CD8-positive, alpha-beta memory T cell (primary cell): ENCODE measurements at places on chromosomes 5 and 9.

- no peak for DNase-seq
These were observed 77.0 kb upstream of the ADAMTS19 start for GRCh38 chr5:129382921-129383672.

DNA sequence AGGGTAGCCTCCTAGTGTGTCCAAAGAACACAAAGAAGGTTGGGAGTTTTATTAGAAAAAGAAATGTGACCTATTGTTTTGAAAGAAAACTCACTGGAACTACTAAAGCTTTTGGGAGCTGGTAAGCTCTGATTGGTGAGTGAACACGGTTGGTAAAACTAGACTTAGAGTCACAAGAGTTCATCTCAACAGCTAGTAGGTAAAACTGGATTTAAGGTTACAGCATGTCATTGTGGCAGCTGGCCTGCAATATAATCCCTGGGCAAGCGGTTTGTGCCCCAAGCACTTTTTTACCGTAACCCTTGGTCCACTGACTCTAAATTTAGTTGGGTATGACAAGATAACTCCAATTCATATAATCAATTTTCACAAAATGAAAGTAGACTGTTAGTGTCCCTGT is 47.4 kb downstream of the UBAP2 start:
- DNase-seq = no peak

DNA sequence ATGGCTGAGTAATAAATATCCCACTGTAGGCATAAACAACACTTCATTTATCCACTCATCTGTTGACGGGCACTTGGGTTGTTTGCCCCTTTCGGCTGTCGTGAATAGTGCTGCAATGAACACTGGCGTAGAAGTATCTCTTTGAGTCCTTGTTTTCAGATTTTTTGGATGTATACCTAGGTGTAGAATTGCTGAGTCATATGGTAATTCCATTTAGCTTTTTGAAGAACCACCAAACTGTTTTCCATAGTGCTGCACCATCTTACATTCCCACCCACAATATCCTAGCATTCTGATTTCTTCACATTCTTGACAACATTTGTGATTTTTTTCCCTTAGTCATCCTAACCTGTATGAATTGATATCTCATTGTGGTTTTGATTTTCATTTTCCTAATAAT is 109.0 kb downstream of the NXNL2 start:
- DNase-seq = no peak

DNA sequence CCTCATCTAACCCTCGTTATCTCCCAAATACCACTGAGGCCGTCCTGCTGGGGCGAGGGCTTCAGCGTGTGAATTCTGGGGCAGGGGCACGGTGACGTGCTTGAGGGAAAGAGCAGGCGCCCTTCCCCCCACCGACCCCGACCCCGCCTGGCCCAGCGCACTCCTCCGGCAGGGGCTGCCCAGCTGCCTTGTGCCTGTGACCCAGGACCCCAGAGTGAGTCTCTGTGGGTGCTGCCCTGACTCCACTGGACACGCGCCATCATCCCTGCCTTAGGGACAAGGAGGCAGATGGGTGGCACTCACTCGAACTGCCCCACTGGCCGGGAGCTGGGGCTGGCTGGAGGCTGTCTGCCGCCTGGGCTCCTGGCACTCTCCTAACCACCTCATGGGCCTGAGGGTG is 136.2 kb upstream of the LPCAT1 start:
- DNase-seq = no peak

DNA sequence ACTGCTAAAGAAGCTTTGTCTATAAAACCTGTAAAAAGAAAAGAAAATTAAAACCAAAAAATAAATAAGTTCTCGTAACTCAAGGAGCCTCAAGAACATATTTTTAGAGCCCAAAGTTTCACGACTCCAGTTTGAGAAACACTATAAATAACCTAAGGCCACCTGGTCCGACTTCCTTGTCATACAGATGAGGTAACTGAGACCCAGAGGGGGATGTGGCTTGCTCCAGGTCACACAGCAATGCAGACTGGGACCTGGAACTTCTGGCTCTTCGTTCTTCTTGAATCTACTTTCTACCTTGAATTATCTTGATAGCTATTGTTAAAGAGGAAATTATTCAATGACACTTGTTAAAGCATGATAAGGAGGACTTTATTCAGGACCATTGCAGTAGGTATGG is 514.8 kb downstream of the CDK5RAP2 start:
- no peak for DNase-seq

DNA sequence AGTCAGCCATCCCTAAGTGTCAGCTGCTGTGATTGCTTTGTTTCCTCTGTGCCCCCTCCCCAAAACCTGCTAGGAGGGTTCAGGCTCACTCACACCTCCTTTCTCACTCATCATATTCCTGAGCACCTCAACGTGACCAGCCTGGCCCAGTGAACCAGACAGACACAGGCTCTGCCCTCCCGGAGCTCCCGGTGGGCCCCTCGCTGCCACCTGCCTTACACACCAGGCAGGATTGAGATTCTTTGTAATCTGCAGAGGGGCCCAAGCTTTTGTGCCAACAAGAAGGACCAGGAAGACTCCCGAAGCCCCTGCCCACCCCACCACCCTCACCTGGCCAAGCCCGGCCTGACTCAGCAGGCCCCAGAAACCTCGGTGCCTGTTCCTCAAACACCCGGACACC is 87.8 kb downstream of the NTNG2 start:
- no peak for DNase-seq

DNA sequence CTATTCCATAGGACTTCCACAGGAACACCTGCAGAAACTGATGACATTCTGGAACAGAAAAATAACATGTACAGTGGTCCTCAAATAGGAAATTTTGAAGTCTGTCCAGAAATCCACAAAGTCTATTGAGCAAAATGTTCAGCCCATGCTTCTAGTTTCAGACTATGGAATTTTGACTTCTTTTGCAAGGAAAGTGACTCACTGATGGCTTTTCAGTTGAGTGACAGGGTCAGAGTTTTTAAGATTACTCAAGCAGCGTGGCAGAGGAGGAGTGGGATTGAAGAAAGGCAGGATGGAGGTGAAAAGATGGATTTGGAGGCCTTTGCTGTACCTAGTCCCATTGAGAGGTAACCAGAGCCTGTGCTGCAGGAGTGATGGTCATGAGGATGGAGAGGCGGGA is 151.5 kb downstream of the GOLPH3 start:
- DNase-seq = no peak

DNA sequence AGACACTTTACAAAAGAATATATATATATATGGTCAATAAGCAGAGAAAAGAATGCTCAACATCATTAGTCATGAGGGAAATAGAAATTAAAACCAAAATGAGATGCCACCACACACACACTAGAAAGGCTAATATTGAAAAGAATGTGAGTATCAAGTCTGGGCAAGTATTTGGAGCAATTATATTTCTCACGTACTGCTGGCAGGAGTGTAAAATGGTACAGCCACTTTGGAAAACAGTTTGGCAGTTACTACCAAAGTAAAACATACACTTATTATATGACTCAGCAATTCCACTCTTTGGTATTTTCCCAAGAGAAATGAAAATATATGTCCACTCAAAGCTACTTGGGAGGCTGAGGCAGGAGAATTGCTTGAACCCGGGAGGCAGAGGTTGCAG is 29.8 kb downstream of the NEUROG1 start:
- DNase-seq = no peak

GRCh38 chr9:93127395-93127911 is 6.6 kb downstream of the NINJ1 start:
- DNase-seq = no peak

DNA sequence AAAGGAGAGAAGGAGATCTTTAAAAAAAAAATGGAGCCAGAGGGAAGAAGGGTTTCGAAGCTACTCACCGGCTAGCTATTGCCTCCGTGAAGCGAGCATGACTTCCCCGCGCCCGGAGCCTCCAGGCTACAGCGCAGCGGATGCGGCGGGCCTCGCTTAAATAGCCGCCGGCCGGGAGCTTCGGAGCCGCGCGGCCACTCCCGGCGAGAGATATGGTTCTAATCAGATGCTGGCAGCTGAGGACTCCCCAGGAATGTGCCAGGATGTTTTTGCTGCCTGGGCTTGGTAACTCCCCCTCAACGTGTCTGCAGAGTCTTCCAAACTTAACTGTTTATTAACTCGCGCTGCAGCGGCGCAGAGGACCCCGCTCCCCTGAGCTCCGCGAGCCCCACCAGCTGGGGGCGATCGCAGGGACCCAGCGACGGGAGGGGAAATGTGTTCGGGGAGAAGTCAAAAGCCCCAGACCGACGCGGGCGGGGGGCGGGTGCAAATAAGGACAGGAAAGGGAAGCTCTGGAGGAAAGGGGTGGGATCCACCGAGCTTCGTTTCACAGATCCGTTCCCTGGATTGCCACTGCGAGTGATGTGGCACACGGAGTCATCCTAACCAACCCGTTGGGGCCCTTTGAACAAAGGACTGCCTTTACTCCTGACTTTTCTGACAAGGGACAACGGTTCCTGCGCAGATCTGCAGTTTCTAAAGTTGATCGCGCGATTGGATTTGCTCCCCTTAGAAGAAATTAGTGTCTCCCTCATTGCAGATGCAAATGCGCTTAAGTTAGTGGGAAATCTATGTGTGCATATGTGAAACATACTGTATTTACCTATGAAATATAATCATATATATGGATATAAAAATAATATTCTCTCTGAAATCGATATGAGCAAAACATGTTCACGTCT is at the start of gene DAB2:
Gene DAB2 (minus strand): TSS at position 245 of the 902 bp plus-strand sequence. CDS start 30,660 bp downstream, outside the sequence.
- peak; percentile 37 for DNase-seq

DNA sequence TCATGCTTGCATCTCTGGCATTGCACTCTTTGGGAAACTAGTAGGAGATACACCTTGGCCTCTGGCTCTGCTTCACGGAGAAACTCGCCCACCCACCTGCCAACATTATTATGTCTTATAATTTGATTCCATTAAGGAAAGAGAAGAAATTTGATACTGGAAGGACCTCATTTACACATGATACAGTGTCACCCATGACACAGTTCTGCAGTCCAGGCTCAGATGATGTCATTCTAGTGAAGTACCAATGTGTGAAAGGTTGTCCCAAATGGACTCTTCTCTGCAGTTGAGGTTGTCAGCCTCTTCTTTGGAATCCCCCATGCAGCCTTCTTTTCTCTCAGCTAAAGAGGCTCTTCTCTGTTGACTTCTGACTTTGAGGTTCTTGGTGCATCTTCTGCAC is 329.1 kb downstream of the NTRK2 start:
- DNase-seq = no peak

- DNase-seq = no peak
These were observed 109.4 kb upstream of the MVB12B start for GRCh38 chr9:126217250-126217653.
